D721Med (cell line): ENCODE measurements at places on chromosomes 6 and 20.

- DNase-seq = no peak
These were observed 9.1 kb downstream of the CASS4 start for GRCh38 chr20:56420940-56421688.

- DNase-seq = no peak
These were observed 128.8 kb upstream of the STXBP5 start for GRCh38 chr6:147075381-147075780.

DNA sequence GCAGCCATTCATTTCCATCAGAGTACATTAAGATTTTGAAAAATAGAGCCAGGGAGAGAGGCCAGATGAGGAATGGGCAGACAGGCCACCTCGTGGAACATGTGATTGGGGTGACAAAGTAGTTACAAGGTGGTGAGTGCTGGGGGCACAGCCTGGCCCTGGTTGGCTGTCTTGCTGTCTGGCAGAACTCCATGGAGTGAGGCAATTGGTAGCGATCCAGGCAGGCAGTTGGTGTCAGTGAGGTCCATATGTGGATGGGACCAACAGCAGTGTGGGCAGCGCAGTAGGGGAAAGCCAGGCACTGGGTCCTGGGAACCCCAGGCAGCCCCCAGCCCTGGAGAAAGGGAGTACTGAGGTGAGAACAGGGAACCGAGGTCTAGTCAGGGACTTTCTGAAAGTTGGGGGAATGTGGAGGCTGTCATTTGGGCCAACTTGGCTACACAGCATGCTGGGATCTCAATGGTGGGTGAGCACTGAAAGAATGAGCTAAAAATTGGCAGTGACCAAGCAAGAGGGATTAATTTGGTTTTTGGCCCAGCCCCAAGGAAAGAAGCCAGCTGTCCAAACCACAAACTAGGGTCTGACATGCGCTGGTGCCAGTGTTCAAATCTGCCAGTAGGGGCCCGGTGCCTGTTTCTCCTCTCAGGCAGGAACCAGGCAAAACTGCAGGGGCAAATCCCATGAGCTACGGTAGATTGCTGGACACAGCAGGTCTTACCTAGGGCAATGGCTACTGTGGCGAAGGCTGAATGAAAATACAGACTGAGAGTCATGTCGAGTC lies 61.4 kb upstream of the E2F3 start:
- no peak for DNase-seq

DNA sequence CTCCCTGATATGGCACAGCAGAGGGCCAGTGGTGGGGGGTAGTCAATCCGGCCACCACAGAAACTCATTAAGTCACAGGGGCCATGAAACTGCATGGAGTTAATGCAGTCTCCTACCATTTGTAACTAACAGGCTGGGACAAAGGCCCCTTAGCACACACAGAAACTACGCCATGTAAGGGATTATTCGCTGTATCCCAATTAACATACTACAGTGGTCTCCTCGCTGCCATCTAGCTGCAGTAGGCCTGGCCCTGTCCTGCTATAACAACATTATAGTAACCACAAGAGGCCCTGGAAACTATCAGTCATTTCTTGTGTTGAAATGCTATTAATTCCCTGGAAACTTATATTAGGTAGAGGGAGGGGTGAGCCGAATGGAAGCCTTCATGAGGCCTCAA lies 72.3 kb upstream of the CCN2 start:
- no peak for DNase-seq

- no peak for DNase-seq
These were observed 70.4 kb downstream of the ALDH5A1 start for GRCh38 chr6:24565196-24565595.

DNA sequence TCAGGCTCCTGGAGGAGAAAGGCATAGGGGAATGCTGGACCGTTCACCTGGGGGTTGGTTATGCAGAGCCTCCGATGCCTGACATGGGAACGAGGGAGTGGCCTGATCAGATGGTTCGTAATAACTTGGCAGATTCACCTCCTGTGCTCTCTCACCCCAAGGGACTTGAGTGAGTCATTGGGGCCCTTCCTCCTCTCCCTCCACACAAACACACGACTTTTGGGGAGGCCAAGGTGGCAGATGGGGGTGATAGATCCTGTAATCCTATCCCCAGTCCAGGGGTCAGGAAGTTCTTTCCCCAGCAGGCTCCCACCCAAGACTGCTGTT lies 45.6 kb upstream of the ARFGEF2 start:
- DNase-seq = no peak

DNA sequence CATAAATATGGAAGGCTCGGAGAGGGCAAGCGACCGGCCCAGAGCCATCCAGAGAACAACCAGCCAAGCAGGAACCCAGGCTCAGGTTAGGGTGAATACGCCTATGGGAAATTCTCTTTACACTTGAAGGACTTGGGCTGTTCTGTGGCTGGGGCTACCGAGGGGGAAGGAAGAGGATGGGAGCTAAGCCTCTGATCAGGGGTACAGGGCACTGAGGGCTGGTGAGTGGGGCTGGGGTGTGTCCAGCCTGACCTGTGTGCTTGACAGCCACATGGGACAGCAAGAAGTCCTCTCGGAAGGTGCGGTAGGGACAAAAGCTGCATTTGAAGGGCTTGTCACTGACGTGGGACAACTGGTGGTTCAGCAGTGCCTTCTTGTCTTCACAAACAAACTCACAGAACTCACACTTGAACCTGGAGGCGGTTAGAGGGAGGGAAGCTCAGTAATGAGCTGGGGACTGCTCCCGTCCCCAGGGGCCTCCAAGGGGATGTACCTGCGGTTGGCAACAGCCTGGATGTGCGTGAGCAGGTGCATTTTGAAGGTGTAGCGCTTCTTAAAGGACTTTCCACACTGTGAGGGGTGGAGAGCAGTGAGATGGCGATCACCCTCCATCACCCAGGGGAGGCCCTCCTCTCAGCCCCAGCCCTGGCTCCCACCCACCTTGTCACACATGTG lies 11.9 kb downstream of the ZNF335 start:
- DNase-seq = no peak

- no peak for DNase-seq
These were observed 195.0 kb downstream of the PAX1 start for GRCh38 chr20:21900431-21900830.

- no peak for DNase-seq
These were observed 169.0 kb upstream of the NRSN1 start for GRCh38 chr6:23957017-23957416.

- no peak for DNase-seq
These were observed 48.1 kb downstream of the CNKSR3 start for GRCh38 chr6:154462425-154462824.

- no peak for DNase-seq
These were observed 511.9 kb downstream of the KIF16B start for GRCh38 chr20:16061351-16061750.

DNA sequence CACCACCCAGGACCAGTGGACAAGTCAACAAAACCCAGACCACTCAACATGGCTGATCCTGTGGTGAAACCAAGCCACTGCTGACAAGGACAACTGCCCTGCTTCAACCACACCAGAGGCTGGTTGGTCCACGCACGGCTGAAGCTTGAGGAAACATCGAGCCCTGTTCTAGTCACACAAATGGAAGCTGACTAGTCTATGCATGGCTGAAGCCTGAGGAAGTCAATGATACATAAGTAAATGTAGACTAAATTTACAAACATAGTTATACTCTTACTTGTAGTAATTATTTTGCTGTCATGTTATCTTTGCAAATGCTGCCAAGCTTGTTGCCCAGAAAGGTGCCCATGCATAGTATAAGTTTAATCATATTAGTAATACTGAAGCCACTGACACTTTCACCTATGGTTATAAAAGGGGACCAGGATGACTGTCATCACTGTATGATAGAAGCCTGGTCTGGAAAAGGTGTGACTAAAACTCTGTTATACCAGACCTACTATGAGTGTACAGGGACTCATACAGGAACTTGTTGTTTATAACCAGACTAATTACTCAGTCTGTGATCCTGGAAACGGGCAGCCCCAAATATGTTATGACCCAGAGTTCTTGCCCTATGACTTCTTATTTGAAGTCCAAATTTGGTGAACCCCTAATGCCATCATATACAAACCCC lies 5.6 kb downstream of the IL22RA2 start:
- DNase-seq = no peak

DNA sequence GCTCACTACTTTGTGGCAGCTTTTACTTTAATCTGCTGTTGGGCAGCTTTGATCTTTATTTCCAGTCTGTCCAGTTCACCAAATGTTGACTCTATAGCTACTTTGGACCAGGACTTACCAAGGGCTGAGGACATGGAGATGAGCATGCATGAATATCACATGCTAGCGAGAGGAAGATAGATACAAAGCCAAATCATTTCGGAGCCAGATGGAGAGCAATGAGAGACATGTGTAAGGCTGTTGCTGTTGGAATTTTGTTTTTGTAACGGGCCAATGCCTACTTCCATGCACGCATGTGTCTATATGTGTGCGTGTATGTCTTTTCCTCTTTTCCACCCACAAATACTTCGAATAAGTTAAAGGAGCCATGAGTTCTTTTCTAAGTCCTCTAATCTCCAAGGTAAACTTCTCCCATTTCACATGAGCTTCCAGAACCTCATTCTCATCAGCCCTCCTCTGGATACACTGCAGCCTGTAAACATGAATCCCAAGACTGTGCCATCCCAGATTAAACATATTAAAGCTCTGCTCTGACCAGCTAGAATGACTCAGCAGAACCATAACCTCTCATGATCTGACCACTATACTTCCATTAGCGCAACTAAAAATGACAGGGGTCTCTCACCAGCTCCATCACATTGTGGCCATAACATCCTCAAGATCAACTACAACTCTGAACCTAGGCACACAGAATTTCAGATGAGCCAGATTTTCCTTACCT lies 160.7 kb downstream of the LRFN2 start:
- no peak for DNase-seq
